Thoracic aorta (tissue), 2 donors: ENCODE measurements at places on chromosomes 6 and 20. TPM values are rescaled to one million over a fixed set of nuclear protein-coding genes. Genes with fewer than 3 reads are reported as not detected.

DNA sequence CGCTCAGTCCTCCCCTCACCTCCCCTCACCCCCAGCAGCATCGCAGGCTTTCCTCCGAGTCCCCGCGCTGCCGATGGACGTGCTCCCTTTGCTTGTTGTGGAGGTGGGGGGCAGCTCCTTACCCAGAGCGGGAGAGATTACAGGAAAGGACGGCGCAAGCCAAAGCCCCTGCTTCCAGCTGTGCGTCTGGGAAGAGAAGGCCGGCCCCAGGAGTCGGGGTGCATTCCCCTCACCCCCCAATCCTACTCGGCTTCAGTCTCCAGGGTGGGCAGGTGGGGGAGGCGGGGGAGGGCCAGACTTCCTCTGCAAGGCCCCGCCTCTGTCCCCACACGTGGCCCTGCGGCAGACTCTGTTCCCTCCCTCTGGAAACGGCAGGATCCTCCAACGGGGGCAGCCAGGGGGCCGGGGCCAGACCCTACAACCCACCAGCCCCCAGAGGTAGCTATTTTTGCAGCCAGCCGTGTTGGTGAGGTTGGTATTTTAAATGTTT lies 43.6 kb downstream of the NTSR1 start:
- no peak for DNase-seq

GRCh38 chr6:5215159-5215558 lies 45.6 kb downstream of the LYRM4 start:
- no peak for DNase-seq

DNA sequence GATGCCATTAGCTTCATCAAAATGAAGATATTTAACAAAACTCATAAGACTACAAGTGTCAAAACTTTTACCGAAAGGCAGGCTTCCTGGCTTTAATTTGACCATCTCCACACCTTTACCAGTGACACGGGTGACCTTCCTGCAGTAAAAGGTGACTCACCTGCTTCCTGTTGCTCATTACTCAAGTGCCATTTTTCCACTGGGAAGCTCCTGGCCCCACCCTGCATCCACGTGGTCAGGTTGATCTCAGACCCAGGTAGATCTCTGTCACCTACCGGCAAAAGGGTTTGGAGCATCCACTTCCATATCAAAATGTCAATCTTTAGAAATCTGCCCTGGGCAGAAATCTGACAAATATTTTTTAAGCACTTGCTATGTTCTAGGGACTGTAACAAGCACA lies 31.9 kb upstream of the CDH4 start:
- DNase-seq = no peak

GRCh38 chr6:128415387-128415786 lies 105.0 kb downstream of the PTPRK start:
- DNase-seq = no peak

DNA sequence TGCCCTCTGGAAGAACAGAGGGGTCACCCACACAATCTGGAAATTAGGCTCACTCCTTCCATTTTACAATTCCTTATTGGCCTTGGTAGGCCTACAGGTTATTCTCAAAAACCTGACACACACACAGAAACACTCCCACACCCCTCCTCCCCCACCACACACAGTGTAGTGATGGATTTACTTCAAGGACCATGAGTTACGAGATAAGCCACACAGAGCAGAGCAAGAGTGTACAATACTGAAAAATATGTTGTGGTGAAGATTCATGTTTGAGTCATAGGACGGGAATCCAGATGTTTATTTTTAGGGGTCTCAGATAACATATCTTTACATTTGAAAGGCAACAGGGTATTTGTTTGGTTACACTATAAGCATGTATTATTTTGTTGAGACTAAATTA lies 291.9 kb downstream of the PLCB1 start:
- DNase-seq = no peak

DNA sequence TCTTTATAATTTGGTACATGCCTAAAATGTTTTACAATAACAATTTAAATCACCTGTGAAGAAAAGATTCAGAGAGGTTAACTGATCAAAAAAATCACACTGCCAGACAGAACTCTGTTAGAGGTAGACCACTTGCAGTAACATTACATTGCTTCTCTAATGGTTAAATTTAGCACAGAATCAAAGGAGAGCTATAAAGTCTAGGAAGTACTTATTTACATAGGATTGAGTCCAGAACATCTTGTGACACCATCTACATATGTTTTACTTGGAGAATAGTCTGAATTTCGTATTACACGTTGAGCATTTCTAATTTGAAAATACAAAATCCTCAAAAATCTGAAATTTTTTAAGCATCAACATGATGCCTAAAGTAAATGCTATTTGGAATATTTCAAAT lies 17.2 kb upstream of the TBC1D20 start:
- DNase-seq = no peak

DNA sequence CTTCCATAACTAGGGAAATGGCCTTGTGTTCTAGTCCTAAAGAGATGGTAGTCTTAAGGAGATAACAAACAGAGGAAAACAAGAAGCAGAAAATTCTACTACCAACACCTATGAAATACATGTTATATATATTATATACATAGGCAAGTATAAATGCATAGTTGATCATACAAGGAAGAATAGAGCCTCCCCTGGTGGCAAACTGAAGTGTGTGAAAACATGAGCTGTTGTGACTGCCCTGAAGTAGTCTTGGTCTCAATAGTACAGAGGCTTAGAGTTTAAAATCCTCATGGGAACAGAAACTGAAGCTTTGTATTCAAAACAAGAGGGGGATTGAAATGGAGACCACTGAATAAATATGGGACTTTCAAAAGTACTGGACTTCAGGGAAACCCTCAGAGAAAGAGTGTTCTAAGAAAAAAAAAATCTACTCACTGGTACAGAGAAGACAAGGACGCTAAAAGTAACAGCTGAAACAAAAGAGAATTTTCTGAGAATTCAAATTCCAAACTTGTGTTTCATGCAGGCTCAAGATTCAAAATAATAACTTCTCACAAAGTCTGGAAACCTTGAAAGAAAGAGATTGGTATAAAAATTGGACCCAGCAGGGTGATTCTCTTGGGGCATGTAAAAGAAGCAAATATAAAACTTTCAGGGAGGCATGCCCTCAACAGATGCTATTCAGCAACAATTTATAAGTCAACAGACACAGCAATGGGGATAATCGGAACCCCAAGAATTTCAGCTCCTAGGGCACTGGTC lies 59.7 kb upstream of the SAMD3 start:
- DNase-seq = no peak

Gene MYLK4
- 0.68 TPM for total RNA-seq

Gene TPBG
- total RNA-seq = 53.8 TPM

Gene HLA-DPB1
- 78.4 TPM for total RNA-seq

Gene MAP7
- total RNA-seq = 5.1 TPM

Gene SRC
- 89.0 TPM for total RNA-seq

Gene ARMC12
- not detected for total RNA-seq

Gene RAMACL
- total RNA-seq = 4.7 TPM

Gene ZSCAN9
- total RNA-seq = 29.0 TPM
